SK-N-SH treated with all-trans-retinoic acid at 6 μM for 48 hours (cell line): ENCODE measurements at places on chromosomes 3 and 15.

DNA sequence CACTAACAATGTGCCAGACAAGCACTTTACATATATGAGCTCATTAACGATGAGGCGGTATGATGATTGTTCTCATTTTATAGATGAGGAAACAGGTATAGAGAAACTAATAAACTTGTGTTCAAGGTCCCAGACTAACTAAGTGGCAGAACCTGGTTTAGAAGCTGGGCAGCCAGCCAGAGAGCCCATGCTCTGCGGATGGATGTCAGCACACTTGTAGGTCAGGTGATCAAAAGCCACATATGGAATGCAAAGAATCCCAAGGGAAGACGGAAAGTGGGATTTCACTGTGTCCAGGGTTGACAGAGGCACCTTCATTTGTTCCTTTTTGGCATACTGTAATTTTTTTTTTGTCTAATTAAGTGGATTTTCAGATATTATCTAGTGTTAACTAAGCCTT, 103.7 kb downstream of the EFL1 start:
- no peak for ATAC-seq

GRCh38 chr3:197549261-197549885, 6.4 kb downstream of the BDH1 start:
- no peak for ATAC-seq

DNA sequence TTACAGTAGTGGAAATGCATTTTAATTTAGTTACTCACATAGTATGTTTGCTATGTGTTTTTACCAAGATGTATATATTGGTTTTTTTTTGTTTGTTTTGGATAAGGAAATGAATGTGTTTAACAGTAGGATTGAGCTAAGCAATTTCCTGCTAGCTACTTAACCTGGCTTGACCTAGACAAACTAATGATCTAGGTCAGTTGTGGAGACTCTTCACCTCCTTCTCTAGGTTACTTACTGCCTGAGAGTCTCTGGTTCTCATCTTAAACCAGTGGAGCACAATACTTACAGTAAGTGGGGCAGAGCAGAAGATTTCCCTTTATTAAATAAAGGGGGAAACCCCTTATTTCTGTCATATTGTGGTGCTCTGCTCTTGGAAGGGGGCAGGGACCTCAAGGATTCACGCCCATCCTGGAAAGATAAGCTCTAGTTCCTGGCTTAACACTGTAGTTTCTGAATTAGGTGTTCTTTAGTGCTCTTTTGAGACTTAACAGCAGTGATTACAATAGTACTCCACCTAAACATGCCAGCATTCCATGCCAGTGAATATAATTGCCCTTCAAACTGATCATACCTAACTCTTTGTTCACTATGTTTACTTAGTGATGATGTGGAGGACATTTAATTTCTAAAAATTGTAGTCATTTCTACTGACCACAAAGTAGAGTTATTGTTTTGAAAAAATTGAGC, 79.9 kb downstream of the UBP1 start:
- ATAC-seq: peak; percentile 91

- ATAC-seq: peak; percentile 90
Observed at GRCh38 chr15:48855501-48856440, 22.2 kb upstream of the EID1 start.

GRCh38 chr15:57436961-57437360, 60.7 kb downstream of the CGNL1 start:
- ATAC-seq: 0 out of 3 replicates have a peak, but pooled peaks have one; percentile 31

DNA sequence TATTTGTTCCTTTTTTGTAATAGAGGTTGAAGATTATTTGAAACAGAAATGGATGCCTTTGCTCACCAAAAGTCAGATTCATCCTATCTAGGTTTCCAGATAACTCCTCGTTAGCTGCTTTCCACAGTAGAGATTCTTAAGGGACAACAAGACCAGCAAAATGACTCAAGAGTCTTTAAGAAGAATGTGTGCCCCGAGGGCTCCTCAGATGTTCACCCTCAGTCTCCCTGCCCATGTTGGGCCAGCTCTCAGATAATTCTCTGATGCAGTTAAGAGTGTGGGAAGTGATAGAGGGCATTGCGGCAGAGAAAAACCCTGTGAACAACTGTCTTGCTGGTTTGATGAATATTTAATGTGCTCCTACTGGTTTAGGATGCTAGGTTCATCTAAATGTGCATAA, 251.1 kb downstream of the PTPRG start:
- no peak for ATAC-seq

DNA sequence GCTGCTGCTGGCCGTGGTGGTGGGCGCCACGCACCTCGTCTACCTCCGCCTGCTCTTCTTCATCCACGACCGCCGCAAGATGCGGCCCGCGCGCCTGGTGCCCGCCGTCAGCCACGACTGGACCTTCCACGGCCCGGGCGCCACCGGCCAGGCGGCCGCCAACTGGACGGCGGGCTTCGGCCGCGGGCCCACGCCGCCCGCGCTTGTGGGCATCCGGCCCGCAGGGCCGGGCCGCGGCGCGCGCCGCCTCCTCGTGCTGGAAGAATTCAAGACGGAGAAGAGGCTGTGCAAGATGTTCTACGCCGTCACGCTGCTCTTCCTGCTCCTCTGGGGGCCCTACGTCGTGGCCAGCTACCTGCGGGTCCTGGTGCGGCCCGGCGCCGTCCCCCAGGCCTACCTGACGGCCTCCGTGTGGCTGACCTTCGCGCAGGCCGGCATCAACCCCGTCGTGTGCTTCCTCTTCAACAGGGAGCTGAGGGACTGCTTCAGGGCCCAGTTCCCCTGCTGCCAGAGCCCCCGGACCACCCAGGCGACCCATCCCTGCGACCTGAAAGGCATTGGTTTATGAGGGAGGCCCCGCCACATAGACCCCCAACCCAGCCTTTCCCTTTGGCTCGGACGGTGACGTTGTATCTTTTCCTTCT, 1.1 kb downstream of the GPR27 start:
- no peak for ATAC-seq

- ATAC-seq: no peak
Observed at GRCh38 chr15:71708741-71709140, 101.6 kb upstream of the NR2E3 start.

- ATAC-seq: no peak
Observed at GRCh38 chr3:194223951-194224350, 88.0 kb downstream of the HES1 start.

GRCh38 chr3:176950743-176951142, 246.5 kb downstream of the TBL1XR1 start:
- no peak for ATAC-seq

GRCh38 chr3:157094751-157095480, 65.0 kb downstream of the CCNL1 start:
- no peak; the same call in 2 of the 3 replicates for ATAC-seq

DNA sequence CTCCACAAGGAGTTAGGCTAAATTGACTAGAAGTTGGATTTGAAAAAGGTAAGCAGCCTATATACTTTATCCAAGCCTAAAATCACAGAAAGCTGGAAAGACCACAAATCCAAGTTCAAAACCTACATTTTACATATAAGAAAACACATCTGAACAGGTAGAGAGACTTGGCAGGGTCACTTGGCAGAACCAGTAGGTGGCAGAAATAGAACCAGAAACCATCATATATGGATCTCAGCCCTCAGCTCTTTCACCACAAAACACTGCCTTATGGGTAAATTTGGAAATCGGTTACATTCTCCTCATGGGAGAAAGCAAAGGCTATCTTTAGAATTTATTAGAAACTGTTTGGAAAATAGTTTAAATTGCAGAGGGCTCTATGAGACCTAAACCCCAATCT, 44.2 kb downstream of the MKRN2 start:
- no peak for ATAC-seq

- no peak for ATAC-seq
Observed at GRCh38 chr3:27540231-27540630, 56.0 kb upstream of the SLC4A7 start.

DNA sequence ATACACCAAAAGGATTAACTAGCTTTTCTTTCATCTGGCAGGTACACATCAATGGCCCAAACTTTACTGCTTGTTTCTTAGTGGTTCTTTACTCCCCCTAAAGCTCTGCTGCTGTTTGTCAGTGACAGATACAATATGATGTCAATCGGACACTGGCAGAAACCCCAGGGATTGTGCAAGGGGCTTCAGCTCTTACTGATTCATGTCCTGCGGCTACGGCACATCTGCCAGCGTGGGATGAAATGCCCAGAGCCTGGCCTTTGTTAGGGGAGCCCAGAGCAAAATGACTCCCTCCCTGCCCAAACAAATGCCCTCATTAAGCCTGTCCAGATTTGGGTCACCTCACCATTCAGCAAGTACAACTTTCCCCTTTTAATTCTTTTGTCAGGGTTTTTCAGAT, 28.3 kb downstream of the SRP14 start:
- ATAC-seq: no peak

GRCh38 chr15:51443282-51443914, 101.9 kb downstream of the GLDN start:
- no peak; the same call in 2 of the 3 replicates for ATAC-seq

GRCh38 chr3:13064159-13064868, 8.9 kb downstream of the IQSEC1 start:
- ATAC-seq: peak; percentile 59

GRCh38 chr15:91135201-91136130, 35.4 kb downstream of the SV2B start:
- ATAC-seq: no peak

DNA sequence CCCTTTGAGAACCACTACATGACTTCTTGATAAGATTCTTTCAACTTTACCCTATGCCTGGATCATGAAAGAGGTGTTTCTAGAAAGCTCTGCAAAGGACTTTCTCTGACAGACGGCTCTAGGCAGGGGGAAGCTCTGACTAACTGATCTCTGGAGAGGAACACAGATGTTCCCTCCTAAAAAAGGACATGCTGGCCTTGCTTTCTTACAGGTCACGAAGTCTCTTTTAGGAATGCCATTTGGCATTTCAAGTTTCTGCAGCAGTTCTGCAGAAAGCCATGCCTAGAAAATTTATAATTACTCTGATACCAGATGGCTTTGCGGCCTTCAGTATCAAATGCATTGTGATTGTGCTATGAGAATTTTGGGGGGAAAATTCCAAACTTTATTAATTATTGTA, 275.4 kb upstream of the CTDSPL start:
- ATAC-seq: no peak

DNA sequence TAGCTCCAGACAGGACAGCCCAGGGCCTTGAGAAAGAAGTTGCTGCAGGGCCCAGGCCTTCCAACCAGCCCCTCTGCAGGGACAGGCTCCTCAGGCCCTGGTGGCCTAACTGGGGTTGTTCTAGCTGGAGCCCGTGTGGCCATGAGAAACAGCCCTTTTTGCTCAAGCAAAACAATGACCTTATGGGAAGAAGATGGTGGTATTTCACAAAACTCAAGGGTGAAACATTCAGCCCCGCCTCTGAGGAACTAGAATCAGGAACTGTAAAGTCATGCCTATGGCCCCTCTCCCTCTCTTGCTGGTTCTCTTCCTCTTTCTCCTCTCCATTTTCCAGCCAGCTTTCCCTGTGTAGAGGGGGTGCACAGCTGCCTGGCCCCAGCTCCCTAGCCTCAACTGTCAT, 273.3 kb downstream of the RPLP1 start:
- ATAC-seq: no peak

- no peak for ATAC-seq
Observed at GRCh38 chr3:119221779-119222320, 18.8 kb downstream of the B4GALT4 start.

- ATAC-seq: peak; percentile 32
Observed at GRCh38 chr15:89090791-89091626, 2.8 kb downstream of the ABHD2 start.

DNA sequence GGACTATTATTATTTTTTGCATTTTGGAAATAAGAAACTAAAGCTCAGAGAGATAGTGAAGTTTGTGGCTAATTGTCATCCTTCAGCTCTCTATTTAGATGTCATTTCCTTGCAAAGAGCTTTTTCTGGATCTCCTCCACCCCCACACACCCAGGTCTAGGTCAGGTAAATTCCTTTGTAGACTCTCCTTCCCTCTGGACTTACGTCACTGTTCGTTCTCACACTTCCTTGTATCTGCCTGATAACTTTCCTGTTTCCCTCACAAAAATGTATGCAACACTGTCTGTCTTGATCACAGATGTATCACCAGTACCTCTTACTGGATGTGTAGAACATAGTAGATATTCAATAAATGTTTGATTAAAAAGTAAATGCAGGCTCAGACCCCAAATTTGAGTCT, 6.1 kb upstream of the MB21D2 start:
- no peak for ATAC-seq

GRCh38 chr15:40743921-40744814, 10.9 kb downstream of the RMDN3 start:
- peak; percentile 19 for ATAC-seq

DNA sequence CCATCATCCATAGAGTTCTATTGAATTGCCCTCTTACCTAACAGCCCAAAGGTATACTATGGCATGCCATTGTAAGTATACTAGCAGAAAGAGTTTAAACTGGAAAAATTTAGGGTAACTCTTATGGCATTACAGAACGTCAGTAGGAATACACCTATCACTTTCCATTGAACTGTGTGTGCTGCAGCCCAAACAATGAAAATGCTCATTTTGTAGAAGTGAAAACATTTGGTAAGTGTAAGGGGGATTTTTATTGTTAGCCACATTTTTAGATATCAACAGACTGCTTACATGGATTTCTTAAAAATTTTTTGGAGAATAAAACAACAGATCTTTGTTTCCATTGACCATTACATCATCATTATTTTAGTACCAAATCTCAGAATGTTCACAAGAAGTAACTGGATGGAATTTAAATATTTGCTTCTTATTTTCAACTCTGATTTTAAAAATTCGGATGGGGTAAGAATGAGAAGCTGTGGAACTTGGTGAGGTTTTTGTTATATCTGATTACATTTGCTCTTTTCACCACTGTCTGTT, 245.9 kb downstream of the UBE2E2 start:
- no peak for ATAC-seq

DNA sequence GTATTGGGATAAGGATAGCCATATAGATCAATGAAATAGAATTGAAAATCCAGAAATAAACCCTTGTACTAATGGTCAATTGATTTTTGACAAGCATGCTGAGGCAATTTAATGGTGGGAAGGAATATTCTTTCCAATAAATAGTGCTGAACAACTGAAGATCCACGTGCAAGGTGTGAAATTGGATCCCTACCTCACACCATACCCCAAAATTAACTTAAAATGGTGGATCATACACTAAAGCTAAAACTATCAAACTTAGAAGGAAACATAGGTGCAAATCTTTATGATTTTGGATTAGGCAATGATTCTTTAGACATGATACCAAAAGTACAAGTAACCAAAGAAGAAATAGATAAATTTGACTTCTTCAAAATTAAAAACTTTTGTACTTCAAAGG, 22.1 kb upstream of the SYNM start:
- ATAC-seq: no peak

DNA sequence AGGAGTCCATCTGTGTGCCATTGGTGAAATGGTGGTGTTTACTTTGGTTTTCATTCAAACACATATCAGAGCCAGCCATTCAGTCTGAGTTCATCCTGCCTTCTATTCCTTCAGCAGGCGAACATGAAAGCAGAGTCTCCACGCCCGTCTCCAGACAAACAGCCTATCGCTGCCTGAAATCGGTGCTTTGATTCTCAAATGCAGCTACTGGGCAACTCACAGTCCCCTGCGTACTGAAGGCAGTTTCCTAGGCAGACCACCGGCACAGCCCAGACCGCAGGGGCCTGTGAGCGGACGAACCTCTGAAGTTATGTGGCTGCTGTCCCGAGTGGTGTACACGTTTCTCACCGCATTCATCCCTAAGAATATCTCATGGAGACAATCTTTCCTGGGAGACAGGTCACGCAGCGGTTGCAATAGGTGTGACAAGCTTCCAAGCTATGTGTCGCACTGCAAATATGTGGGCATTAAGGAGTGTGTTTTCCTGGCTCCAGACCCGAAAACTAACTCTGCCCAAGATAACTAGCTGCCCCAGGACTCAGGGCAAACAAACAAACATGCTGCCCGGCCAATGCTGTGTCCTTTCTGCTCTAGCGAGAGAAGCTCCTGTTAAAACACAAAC, 16.9 kb upstream of the RYR3 start:
- peak; percentile 22; the same call in 2 of the 3 replicates for ATAC-seq

- ATAC-seq: no peak
Observed at GRCh38 chr3:4983739-4984510, 4.7 kb downstream of the BHLHE40 start.
